A549 treated with GW870086 at 1 μM for 4 hours (cell line): ENCODE measurements at places on chromosomes 5 and 9. TPM values are rescaled to one million over a fixed set of nuclear protein-coding genes. Genes with fewer than 3 reads are reported as not detected.

The LVRN gene
- total RNA-seq: 0.06 to 0.08 TPM (median 0.07 TPM) in 3 of 5 replicates, not detected in the others

The UBE2D2 gene
- 105 to 180 TPM (median 173 TPM) in 5 replicates for total RNA-seq

The PIP5KL1 gene
- total RNA-seq: 1.3 to 3.3 TPM (median 1.8 TPM) in 5 replicates

The ESM1 gene
- total RNA-seq: not detected in 5 replicates

The GOLM1 gene
- total RNA-seq: 108 to 126 TPM (median 116 TPM) in 5 replicates

The PCDHA1 gene
- total RNA-seq: 0.09 to 0.18 TPM (median 0.15 TPM) in 5 replicates
